ENCODE measurements at places on chromosomes 12 and 14.

GRCh38 chr14:101726295-101726953, 35.1 kb upstream of the PPP2R5C start:
- H3K4me3 ChIP-seq = no peak overlapping the region
- no peak overlapping the region for H3K27ac ChIP-seq
- H3K27me3 ChIP-seq = no peaks in the 10 kb centered on the region
- no peaks in the 10 kb centered on the region for H3K36me3 ChIP-seq

- H3K36me3 ChIP-seq = peaks cover 1% of the 10 kb centered on the region
- H3K4me1 ChIP-seq = no peaks in the 10 kb centered on the region
- no peak overlapping the region for H3K27ac ChIP-seq
Observed at GRCh38 chr14:87386524-87386923, 606.5 kb downstream of the GALC start.

DNA sequence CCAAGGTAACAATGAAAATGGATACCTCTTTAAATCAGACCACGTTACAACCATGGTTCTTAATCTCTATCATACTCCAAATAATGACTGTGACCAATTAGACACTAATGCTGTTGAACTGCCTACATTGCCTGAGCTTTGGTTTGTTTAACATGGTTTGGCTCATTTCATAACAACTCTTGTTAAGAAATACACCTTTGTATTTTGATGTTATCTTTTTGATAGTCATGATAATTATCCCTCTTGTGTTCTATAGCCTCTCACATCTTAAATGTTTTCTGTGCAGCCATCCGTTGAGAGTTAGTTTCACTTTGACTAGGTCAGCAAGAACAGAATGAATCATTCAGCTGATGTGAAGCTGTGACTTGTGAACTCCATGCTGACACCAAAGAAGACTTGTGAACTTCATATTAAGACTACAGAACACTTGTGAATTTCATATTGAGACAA, 75.5 kb upstream of the RERGL start:
- H3K4me1 ChIP-seq = peaks cover 13% of the 10 kb centered on the region
- no peak overlapping the region for H3K27ac ChIP-seq
- DNase-seq = no peak
- no peaks in the 10 kb centered on the region for H3K36me3 ChIP-seq
- no peak overlapping the region for H3K4me3 ChIP-seq

DNA sequence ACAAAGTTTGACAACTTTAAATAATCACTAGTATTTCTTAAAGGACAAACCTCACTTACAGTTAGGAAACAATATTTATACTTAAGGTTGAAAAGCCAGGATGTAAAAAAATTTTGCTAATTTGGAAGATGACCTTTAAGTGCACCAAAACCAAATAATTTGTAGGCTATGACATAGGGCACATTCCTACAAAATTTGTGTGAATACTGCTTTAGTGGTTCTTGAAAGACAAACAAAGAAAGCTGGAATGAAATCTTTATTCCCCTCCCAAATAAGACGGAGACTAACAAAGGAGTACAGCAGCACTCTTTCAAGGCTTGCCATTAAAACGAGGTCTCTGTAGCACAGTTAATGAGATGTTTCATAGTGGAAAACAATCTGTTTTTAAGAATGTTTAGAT, 45.6 kb downstream of the MSRB3 start:
- peaks cover 2% of the 10 kb centered on the region for H3K36me3 ChIP-seq
- H3K27ac ChIP-seq = peak overlapping the region; percentile 73
- peaks cover 64% of the 10 kb centered on the region for H3K4me1 ChIP-seq
- no peak for DNase-seq
- no peaks in the 10 kb centered on the region for H3K27me3 ChIP-seq

DNA sequence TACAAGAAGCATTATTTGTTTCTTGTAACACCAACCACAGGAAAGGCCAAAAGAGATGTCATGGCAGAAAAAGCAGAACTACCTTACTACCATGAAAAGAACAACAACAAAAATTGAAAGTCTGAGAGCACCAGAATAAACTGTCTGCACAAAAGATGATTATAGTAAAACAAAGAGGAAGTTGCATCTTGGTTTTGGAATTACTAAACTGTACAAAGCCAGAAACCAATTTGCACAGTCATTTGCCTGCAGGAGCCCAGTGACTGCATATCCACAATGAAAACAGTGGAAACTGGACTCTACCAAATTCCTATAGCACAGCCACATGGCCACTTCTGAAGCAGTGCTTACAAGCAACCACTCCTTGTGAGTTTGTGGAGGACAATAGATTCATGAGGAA, 276.2 kb downstream of the SSPN start:
- H3K4me1 ChIP-seq = no peaks in the 10 kb centered on the region
- peaks cover 12% of the 10 kb centered on the region for H3K36me3 ChIP-seq
- no peak overlapping the region for H3K4me3 ChIP-seq
- no peaks in the 10 kb centered on the region for H3K27me3 ChIP-seq

GRCh38 chr14:23444314-23444713, 8.9 kb upstream of the MYH7 start:
- no peaks in the 10 kb centered on the region for H3K4me1 ChIP-seq
- H3K27me3 ChIP-seq = peaks cover 30% of the 10 kb centered on the region
- H3K27ac ChIP-seq = no peak overlapping the region
- no peak for DNase-seq

DNA sequence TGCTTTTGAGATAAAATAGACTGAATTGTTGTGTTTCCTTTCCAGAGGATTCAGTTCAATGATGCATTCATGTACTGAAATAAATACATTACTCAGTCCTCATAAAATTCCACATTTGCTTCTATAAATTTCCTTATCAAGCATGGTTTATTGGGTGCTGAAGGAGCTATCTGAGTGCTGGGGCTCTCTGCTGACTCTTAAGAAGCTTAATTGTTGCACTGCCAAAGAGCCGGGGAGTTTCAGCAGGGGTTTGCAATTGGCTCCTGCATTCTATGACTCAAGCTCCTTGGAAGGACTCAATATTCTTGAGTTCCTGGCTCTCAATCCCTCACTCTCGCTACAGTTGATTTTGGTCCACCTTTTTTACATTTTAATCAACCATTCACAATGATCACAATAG, 69.8 kb upstream of the PYGL start:
- H3K27me3 ChIP-seq = no peaks in the 10 kb centered on the region
- H3K36me3 ChIP-seq = peaks cover 4% of the 10 kb centered on the region
- no peak overlapping the region for H3K4me3 ChIP-seq
- no peak for DNase-seq
- peaks cover 24% of the 10 kb centered on the region for H3K4me1 ChIP-seq

- DNase-seq = no peak
- no peak overlapping the region for H3K4me3 ChIP-seq
- H3K4me1 ChIP-seq = no peaks in the 10 kb centered on the region
- H3K27ac ChIP-seq = no peak overlapping the region
- H3K27me3 ChIP-seq = no peaks in the 10 kb centered on the region
Observed at GRCh38 chr14:104157016-104157928, 18.9 kb downstream of the KIF26A start.

DNA sequence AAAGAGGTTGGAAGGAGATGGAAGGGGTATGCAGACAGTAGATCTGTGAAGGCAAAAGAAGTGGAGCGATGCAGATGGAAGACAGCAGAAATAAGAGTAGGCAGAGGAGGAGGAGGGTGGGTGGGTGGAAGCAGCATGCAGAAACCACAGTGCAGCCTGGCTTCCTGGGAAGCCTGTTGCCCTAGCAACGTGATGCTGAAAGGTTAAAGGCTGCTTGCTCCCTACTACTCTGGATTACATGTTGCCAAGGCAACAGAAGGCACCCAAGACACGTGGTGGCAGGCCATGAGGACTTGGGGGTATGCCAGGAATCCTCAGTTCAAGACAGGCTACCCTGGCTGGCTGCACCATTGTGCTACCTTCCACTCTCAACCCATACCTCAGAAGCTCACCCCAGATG, 129.6 kb downstream of the GRIN2B start:
- H3K4me3 ChIP-seq = no peak overlapping the region
- no peak overlapping the region for H3K27ac ChIP-seq
- H3K27me3 ChIP-seq = peaks cover 3% of the 10 kb centered on the region
- no peak for DNase-seq
- H3K4me1 ChIP-seq = no peaks in the 10 kb centered on the region

DNA sequence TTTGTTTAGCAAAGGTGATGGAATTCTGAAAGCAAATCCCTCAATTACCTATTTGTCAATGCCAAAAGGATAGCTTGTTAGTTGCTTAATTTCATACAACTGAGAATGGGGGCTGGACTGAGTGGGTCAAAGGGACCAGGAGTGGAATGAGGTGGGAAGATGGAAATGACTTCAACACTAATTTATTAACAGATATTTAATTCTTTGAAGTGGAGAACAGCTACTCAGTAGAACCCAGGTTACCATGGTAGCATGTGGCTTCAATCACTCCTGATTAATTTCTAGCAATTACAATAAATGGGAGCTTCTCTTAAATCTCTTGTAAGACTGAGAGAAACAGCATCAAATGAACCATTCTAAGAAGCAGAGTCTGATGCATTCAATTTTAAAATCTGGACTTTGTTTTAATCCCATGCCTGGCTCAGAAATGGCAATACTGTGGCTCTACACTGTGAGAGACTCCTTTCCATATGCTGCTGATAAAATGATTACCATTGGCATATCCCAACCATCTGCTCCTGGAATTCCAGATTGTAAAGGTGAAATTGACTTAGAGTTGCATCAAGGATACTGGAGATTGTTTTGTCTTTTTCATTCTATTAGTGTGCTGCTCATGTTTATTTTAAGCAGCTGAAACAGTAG, 607.8 kb downstream of the SNAPC1 start:
- H3K27me3 ChIP-seq = peaks cover 11% of the 10 kb centered on the region
- no peaks in the 10 kb centered on the region for H3K36me3 ChIP-seq
- DNase-seq = no peak
- no peak overlapping the region for H3K4me3 ChIP-seq
- H3K4me1 ChIP-seq = no peaks in the 10 kb centered on the region
- no peak overlapping the region for H3K27ac ChIP-seq

Data from chondrocyte (in vitro differentiated cells).